ENCODE measurements at places on chromosomes 1 and 21.

DNA sequence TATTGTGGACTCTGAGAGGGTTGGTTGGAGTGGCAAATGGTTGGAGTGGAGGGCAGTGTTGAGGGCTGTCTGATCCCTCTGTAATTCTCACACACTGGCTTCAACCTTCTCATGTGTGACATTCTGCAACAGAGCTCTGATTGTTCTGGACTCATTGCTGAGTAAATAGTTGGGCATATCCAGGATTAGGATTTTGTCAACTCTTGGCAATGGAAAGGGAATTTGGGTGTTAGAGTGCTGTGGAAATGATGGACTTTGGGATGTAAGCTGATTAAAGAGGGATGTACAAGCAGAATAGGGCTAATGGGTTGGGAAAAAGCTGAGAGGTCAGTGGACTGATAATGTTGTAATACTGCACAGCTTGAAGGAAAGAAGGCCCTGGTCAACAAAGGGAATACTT lies 16.5 kb downstream of the TLCD4 start:
- DNase-seq, result no peak

GRCh38 chr1:83901547-83902155 lies 97.3 kb downstream of the TTLL7 start:
- no peak for DNase-seq

DNA sequence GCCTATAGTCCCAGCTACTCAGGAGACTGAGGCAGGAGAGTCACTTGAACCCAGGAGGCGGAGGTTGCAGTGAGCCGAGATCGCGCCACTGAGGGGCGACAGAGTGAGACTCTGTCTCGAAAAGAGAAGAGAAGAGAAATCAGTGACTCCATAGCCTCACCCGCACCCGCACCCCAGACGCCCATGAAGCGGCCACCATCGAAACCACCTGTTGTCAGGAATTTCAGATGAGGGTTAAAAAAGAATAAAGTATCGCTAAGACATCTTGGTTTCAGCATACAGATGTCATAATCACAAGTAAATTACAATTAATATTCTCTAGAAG lies 47.4 kb downstream of the NPHP4 start:
- DNase-seq, result no peak

GRCh38 chr1:12048372-12048771 lies 14.7 kb upstream of the TNFRSF8 start:
- DNase-seq, result no peak

DNA sequence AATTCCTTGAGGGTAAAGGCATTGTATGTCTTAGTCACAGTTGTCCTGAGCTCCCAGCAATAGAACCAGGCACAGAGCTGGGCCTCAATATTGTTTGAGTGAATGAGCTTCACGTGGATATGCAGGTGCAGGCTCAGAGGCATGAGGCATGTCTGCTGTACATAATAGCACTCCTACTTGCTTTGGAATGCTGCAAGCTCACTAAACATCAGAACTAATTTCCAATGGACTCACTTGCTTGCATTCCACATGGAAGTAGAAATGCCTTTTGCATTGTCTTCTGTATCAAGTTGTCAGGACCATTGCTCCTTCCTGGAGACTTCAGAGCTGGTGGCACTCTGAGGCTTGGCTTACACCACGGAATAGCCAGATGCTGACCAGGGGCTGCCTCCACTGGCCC lies 37.1 kb downstream of the INAVA start:
- DNase-seq, result no peak

DNA sequence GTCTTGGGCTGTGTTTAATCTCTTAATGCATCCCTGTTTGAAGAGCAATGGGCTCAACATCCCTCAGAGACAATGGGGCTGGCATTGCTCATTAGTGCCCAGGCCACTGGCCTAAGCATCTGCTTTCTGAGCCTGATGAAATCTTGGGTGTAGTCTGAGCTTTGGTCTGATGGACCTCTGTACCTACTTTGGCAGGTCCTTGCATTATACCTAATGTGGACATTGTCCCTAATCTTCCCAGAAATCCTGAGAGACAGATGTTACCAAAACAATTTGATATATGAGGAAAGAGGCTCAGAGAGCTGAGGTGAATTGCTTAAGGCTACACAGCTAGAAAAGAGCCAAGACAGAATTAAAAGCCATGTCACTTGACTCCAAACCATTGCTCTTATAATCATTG lies 95.0 kb downstream of the PTPRU start:
- DNase-seq, result no peak

- no peak for DNase-seq
Observed at GRCh38 chr1:209086486-209087192, 496.9 kb upstream of the CAMK1G start.

- no peak for DNase-seq
Observed at GRCh38 chr21:35962917-35963316, 97.4 kb downstream of the SETD4 start.

- DNase-seq, result no peak
Observed at GRCh38 chr1:24379733-24380315, 33.8 kb downstream of the STPG1 start.

DNA sequence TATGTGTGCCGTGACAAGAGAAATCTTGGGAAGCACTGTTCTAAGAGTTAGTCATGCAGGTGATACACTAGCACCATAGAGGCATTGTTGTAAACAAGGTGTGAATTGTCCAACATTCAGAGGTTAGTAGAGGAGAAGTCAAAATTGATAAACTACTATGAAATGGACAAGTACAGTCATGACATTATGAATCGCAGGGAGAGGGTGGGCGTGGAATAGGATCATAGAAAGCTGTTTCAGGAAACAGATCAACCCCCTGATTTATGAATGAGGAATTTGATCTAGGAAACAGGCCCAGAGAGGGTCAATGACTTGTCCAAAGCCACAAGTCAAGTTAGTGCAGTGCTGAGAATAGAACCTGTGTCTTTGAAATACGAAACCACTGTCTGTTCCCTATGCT lies 58.5 kb upstream of the LAX1 start:
- DNase-seq, result no peak

Measured in endothelial cell (in vitro differentiated cells).